ENCODE measurements at places on chromosomes 2 and 18.

DNA sequence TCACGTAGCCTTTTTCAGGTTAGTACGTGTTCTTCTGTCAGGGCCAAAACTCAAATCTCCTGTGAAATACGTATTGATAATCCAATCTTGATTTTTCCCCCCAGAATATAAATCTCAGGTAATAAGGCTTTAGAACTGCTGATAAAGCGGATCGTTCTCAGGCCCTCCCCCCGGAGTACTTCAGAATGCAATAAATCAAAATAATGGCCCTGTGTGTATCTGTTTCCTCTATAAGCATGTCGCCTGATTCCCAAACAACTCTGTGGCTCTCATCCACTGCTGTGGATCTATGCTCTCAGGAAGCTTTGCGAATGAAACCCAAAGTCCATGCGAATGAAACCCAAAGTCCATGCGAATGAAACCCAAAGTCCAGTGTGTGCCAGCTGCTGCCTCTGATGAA lies 49.4 kb downstream of the IMPA2 start:
- DNase-seq, result no peak

GRCh38 chr2:63736354-63736753 lies 105.3 kb upstream of the UGP2 start:
- no peak for DNase-seq

- no peak for DNase-seq
These were observed 11.4 kb upstream of the REG1B start for GRCh38 chr2:79099140-79099686.

DNA sequence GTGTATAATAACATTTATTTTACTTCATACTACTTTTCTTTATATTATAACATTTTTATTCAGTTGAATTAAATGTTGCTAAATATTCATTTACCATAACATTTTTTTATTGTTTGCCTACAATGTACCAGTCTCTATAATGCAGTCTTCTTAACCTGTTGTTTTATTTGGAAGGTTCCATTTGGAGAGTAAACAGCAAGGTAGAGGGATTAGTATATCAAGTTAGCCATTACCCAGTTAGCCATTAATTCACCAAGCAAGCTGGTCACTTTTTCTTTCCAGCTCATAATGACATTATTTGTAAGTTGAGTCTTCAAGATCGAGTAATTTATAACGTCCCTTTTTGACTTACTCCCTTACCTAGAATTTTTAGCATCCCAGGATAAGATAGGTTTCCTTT lies 29.7 kb upstream of the NT5C1B start:
- DNase-seq, result no peak

GRCh38 chr18:3121259-3121658 lies 98.5 kb downstream of the MYOM1 start:
- peak; percentile 26 for DNase-seq

- no peak for DNase-seq
These were observed 289.5 kb upstream of the SLC14A2 start for GRCh38 chr18:45325778-45326177.

DNA sequence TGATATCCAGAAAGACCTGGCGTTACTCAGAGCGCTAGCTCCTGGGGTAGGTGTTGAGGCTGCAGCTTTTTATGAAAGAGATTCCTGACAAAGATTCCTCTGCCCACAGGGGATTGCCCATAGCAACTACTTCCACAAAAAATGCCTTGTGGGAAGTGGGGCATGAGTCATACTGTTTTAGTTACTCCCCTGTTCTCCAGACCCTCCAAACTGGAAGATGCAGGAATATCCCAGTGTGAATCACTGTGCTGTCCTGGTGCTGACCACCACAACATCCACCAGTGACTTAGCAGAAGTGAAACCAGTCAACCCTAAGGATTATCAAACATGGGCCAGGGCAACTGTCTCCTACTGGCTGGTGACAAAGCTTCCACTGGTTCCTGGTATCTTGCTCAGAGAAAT lies 61.8 kb downstream of the CDH2 start:
- DNase-seq, result no peak

- no peak for DNase-seq
These were observed 132.5 kb downstream of the NDUFA10 start for GRCh38 chr2:239892441-239893235.

DNA sequence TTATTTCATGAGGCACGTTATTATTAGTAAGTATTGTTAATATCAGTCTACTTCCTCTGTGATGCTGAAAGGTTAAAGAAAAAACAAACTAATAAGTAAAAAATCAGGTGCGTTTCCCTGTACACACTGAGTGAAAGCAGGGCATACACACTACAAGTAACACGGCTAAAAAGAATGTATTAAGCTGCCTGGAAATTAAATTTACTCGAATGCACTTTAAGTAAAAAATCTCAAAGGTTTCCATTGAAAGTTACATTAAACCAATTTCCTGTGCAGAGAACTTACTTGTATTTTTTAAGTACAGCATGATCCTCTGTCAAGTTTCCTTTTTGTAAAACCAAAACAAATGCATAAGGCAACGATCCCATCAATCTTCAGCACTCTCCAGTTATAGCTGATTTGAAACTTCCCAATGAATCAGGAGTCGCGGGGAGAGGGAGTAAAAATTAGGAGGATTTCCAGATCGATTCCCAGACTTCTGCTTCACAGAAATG lies 633 bp downstream of the BCL2 start:
- peak; percentile 14 for DNase-seq

- DNase-seq, result no peak
These were observed 48.9 kb downstream of the COPS8 start for GRCh38 chr2:237134321-237135230.

GRCh38 chr2:191657977-191658376 lies 20.0 kb upstream of the NABP1 start:
- no peak for DNase-seq

DNA sequence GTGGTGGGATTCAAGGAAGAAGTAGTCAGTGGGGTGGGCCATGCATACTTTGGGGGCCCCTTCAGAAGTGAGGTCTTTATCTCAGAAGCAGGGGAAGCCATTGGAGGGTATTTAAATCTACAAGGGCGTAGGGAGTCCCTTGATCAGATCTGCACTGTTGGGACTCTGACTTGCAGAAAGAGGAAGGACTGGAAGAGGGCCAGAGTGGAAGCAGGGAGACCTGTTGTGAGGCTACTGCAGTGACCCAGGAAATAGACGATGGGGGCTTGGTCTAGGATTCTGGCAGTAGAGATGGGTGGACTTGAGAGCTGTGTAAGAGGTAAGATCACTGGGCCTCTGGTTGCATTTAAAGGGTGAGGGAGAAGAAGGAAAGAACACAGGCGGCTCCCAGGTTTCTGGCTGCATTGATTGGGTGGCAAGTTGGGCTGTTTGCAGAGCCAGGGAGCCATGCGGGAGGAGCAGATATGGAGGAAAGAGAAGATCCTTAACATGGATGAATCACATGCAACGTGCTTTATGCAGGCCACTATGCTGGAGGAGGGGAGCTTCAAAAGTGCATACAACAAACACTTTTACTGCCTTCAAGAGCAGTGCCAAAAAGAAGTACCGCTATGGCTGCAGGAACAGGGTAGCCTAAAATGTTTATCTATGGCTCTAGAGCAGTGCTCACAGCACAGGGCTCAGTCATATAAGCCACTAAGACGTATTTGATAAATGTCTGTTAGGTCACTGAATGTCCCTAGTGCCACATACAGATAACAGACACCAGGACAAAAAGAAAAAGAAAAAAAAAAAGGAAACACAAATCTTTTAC lies 2.3 kb downstream of the SFXN5 start:
- DNase-seq, result peak; percentile 81

DNA sequence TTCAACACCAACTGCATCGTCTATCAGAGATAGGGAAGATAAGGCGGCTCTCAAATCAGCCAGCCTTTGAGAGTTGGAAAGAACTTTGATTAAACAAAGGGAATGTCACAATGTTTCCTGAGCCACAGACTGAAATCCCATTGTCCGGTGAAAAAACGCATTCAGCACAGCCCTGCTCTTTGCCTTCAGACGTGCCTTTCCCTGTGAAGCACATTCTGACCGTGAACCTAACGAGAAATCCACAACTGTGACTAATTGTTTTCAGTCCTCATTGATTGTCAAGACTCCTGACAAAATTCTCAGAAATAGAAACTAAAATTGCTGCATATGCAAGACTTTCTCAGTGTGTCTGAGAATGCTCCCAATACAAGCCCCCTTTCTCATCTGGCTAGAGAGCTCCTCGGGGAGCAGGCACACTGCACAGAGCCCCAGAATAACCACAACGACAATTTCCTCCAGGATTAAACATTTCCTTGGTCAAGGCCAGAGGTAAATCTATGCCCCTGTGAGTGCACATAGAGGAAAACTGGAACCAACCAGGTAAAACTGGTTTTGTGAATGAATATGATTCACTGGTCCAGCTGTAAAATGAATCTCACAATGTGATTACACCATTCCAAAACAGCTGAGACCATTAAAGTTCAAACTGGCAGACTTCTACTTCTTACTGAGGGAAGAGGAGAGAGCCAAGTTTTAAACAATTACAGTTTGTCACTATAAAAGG lies 561.9 kb upstream of the ID2 start:
- DNase-seq, result no peak

- DNase-seq, result no peak
These were observed 521.0 kb upstream of the NRP2 start for GRCh38 chr2:205161156-205161839.

GRCh38 chr2:44135771-44136170 lies 32.9 kb upstream of the PPM1B start:
- no peak for DNase-seq

DNA sequence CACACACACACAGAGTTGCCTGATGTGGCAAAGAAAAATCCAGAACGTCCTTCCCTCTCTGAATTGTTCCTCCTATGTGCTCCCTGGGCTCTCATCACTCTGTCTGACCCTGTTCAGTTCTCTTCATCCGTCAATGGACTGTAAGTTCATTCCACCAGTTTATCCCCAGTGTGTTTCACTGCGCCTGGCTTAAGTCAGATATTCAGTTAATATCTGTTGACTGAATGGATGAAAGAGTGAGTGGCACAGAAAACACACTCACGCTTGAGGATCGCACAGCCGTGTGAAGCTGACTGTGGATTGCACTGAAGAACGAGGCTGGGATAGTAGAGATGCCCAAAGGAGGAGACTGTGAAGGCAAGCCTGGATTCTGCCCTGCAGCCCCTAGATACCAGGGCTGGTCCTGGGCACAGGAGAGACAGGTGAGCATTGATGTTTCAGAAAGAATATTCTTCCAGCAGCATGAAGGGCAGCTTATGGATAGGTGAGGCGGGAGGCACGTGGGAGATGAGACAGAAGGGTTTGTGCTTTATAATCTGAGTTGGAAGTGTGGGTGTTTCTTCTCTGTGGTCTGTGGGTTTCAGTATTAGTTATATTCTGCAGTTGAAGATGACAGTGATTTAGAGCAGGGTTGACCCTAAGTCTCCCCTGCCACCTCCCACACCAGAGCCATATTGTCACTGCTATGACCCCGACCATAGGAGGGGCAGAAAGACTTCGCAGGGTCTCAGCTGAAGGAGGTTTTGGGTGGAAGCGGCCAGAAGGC lies 129.9 kb downstream of the SOCS6 start:
- no peak for DNase-seq

DNA sequence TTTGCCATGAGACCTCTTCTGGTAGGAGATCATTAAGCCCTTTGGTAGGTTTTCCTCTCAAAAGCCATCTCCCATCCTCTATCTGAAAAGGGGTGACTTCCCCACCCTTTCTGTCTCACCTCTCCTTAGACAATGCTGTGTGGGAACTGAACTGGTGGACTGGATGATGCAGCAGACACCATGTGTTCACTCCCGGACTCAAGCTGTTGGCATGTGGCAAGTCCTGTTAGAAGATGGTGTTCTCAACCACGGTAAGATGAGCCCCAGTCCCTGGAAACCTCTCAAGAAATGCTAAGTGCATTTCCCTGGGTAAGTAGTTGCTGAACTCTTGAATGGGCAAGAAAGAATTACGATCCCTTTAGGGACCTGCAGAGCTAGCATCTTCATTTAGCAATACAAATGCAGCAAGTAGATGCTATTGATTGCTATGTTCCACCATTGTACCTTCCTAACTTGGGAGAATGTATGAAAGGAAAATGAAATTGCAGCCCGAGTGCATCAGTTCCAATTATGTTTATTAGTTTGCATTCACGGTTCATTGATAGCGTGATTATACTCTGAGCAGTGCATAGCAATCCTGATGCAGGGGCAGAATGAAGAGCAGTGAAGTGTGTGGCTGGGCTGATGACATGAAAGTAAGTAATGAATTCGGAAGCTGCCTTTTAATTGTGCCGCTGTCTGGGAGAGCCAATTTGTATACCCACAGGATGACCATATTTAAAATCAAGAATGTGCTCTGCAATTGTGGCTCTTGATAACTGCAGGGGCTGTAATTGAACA lies 110.0 kb upstream of the MAP3K20 start:
- no peak for DNase-seq

DNA sequence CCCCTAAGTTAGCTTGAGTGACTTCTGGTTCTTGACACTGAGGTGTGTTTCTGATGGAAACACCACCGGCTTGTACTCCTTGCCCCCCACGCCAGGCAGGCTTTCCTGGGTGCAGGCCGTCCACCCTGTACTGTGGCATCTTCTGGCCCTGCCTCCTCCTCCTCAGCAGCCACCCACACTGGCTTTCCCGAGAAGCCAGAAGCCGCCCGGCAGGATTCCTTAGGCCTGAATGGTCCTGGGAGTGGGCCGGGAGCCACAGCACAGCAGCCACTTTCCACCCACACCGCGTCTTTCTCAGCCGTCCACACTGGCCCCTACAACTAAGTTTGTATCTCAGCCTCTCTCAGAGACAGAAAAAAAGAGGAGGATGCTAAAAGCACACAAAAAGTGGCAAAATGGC lies 2.1 kb upstream of the HSBP1L1 start:
- DNase-seq, result no peak

DNA sequence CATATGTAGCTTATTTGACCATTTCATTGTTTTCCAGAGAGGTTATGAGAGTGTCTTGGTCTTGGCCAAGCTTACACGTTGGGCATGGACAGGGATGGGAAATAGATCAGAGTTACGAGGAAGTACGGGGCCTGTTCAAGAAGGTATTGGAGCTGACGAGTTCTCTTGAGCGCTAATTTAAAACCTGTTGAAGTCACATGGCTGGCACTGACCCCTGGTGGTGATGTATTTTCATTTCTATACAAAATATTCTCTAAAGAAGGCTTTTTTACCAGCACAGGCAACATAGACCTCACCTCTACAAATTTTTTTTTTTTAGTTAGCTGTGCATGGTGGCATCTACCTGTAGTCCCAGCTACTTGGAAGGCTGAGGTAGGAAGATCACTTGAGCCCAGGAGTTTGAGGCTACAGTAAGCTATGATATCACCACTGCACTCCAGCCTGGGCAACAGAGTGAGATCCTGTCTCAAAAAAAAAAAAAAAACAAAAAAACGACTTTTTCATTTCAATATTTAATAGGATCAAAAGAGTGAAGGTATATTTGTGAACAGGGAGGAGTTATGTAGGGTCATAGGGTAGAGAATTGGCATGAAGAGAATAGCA lies 19.6 kb downstream of the UGP2 start:
- DNase-seq, result peak; percentile 89
